ENCODE measurements at places on chromosomes 2 and 18.
A peak's percentile ranks its signal among the peaks of the same experiment; 100 is the strongest.

DNA sequence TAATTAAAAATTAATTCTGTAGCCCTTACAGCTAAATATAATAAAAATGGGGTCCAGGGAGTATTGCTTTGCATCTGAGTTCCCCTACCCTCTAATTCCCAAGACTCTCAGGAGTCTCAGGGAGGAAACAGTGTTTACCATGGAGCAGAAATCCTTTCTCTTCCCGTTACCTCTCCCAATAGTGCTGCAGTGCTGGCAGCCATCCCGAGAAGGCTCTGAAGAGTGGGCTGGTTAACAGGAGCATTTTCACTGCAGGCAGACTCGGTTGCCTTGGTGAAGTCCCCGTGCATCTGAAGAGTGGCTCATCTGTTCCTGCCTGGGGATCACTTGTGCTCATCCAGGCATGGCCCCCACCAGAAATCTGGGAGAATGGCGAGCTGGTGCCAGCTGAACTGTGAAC lies 41.8 kb upstream of the TMEM178A start:
- no peak overlapping the region for H3K4me3 ChIP-seq
- H3K36me3 ChIP-seq: no peaks in the 10 kb centered on the region
- H3K27me3 ChIP-seq: no peaks in the 10 kb centered on the region
- DNase-seq: no peak

DNA sequence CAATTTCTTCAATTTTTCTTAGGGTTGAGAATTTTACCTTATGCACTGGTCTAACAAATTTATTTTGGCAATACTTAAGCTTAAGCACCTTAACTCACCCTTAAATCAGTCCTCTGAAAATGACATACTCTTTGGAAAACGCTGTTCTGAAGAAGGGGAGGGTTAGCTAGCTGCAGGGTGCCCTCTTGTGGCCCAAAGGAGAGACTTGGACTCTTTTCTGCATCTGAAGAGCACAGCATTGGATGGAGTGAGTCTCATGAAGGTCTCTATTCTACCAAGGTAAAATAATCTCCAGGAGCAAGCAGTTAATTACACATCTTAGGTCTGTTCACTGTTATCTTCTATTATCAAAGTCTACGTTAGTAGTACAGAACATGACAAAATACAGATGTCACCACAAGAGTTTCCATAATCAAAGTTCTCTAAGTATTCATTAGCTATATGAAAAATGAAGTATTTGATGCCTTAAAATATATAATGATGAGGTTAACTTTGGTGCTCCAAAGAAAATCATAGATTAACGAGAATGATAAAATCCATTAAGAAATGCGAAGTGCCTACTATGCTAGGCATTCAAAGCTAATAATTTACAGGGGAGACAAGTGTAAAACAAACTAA lies 24.4 kb downstream of the PUM2 start:
- no peaks in the 10 kb centered on the region for H3K27me3 ChIP-seq
- H3K27ac ChIP-seq: no peak overlapping the region
- H3K36me3 ChIP-seq: peaks cover 40% of the 10 kb centered on the region
- H3K4me1 ChIP-seq: peaks cover 34% of the 10 kb centered on the region

DNA sequence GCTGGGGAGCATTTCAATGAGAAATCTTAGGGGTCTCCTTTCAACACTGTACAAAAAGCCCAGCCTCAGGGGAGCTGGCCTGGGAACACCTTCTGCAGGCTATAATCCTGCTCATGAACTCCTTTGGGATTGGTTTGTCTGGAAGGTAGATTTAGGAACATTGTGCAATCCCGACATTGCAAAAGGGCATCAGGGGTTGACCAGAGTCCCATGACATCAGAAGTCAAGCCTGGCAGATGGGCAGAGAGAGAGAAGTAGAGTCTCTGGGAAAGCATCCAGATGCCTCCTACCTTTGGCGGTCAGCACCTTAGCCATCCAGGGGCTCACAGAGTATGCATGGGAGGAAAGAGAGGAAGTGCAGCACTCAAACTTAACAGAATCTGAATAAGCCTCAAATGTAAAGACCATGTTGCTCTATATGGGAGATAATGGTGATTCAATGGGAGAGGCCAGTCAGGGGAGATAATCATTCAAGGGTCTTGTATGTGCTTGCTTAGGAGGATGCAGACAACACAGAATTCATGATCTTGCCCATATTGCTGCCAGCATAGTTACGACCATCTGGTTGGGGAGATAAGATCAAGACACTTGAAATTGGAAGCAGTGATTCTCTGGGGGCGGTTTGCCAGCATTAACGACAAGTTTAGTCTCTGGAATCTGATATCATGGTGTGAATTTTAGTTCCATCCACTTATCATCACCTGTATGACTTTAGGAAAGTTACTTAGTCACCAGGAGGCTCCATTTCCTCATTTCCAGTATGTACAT lies 58.3 kb upstream of the UPP2 start:
- no peak overlapping the region for H3K4me3 ChIP-seq
- H3K36me3 ChIP-seq: no peaks in the 10 kb centered on the region
- no peaks in the 10 kb centered on the region for H3K27me3 ChIP-seq
- peak overlapping the region; percentile 0 for H3K27ac ChIP-seq
- no peak for DNase-seq

DNA sequence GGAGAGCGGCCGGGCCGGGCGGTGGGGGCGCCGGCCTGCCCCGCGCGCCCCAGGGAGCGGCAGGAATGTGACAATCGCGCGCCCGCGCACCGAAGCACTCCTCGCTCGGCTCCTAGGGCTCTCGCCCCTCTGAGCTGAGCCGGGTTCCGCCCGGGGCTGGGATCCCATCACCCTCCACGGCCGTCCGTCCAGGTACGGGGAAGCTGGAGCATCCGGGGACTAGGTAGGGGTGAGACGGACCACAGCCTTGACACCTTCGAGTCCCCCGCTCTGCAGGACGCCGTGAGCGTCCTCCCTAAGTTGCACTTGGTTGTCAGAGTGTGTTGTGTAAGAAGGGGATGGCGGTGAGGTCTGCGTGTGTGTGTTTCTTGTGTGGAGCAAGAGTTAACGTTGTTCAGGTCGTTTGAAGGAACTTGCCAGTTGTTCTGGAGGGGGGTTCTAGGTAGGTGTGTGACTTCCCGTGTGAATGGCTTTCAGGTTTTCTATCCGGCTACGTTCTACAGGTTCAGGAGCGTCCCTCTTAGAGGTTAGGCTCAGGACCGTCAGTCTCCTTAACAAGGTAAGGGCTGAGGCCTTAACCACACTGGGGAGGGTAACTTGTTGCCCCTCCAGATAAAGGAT lies 393 bp downstream of the IL1R1 start:
- peaks cover 12% of the 10 kb centered on the region for H3K36me3 ChIP-seq
- no peak for DNase-seq

DNA sequence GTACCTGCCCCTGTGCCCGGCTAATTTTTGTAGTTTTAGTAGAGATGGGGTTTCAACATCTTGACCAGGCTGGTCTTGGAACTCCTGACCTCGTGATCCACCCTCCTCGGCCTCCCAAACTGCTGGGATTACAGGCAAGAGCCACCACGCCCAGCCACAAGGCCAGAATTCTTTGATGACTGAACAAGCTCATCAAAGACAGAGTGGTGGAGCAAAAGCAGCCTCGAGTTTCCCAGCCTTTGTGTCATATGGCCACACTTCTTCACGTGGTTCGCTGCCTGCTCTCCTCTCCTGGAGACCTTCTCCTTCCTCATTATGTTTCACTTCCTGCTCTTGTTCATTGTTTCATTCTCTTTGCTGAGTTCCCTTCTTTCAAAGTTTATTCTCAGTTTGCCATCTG lies 9.9 kb upstream of the NPC1 start:
- no peaks in the 10 kb centered on the region for H3K27me3 ChIP-seq
- H3K27ac ChIP-seq: no peak overlapping the region
- H3K4me3 ChIP-seq: no peak overlapping the region
- H3K36me3 ChIP-seq: no peaks in the 10 kb centered on the region

DNA sequence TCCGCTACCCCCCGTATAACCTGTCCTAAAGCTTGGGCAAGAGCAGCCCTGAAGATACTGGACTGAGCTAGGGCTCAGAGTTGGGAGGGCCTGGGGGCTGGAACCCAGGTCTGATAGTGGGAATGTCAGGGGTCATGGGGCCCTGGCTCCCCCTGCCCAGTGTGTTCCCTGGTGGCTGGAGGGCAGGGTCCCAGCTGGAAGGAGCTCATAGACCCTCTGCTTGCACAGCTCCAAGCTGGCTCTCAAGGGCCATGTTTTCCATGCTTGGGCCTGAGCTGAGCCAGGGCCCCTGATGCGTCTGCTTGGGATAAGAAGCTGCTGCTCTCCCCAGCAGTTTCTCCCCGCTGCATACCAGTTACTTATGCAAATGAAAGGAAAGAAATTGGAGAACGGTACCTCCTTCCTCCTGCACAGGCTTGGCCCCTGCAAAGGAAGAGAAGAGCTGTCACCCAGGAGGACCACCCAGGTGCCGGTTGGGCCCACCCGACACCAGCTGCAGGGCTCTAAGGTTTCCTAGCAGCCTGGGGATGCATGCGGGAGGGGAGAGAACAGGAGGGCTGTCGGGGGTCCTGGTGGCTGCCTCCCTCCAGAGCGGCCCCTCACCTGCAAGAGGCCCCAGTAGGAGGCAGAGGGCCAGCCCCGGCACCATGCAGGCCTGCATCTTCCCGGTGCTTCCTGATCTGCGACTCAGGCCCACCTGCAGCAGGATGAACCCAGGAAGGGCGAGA lies 628 bp downstream of the OTOS start:
- no peaks in the 10 kb centered on the region for H3K27me3 ChIP-seq
- H3K4me3 ChIP-seq: no peak overlapping the region
- H3K36me3 ChIP-seq: no peaks in the 10 kb centered on the region
- no peak overlapping the region for H3K27ac ChIP-seq
- peak; percentile 35 for DNase-seq
- peaks cover 8% of the 10 kb centered on the region for H3K4me1 ChIP-seq
